ENCODE measurements at places on chromosomes 12 and 14.

DNA sequence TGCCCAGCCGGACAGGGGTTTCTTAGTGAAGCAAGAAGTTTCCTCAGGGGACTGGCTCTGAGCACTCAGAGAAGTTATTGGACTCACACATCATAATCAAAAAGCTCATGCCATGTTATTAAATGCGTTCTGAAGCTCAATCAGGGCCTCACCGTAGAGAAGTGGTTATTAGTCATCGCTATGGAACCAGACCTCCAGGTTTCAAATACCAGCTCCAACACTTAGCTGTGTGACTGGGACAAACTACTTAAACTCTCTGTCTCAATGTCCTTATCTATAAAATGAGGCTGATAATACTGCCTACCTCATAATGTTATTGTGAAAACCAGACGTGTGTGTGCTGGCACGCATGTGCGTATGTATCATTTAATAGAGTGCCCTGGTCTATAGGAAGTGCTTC lies 7.3 kb downstream of the STAT6 start:
- DNase-seq: no peak

- DNase-seq: no peak
Observed at GRCh38 chr14:70020352-70021170, 141.3 kb downstream of the SMOC1 start.

DNA sequence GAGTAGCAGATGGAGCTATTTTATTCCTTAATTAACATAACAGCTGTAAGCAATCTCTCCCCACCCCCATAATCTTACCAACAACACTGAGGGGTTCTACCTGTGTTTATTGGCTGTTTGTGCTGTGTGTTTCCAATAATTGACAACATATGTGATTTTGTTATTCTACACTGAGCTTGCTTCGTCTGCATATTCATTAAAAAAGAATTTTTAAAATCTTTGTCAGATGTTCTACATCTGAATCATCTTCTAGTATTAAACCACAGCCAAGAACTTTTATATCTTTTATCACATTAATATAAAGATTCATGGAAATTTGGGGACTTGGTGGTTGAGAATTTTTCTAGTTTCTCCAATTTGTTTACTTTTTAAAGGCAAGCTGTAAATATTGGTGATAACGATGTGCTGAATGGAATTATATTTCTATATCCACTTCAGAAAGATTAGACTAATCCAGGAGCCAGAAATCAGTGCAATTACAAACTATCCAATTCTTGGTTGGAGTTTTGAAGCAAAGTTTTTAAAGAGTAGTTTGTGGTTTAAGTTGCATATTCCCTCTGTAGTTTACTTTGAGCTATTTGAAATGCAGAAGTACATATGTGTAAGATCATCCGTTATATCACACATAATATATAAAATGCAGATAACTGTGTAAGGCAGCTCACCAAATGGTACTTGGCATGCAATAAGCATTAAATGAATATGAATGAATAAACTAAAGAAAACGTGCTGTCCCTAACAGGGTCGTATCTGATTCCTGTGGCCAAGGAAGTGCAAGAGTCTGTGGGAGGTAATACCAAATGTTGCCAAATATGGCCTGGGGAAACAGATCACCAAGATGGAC lies 206.9 kb downstream of the PELI2 start:
- no peak for DNase-seq

GRCh38 chr12:129215556-129215955 lies 362.3 kb downstream of the GLT1D1 start:
- DNase-seq: no peak

DNA sequence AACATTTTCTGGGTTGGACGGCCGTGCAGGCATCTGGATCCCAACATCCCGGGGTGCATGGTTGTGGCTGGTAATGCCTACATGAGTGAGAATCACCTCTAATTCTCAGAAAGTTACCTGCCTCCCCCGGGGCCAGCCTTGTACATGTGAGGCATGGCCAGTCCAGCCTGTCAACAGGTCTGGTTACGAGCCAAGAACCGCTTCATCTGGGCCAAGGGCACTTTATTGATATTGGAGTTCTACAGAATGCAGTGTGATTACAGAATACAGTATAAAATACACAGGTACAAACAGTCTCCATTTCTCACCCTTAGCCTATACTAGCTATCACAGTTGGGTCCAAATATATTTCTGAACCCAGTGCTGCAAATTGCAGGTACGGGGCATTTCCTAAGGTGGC lies 84.9 kb upstream of the EVL start:
- DNase-seq: no peak

DNA sequence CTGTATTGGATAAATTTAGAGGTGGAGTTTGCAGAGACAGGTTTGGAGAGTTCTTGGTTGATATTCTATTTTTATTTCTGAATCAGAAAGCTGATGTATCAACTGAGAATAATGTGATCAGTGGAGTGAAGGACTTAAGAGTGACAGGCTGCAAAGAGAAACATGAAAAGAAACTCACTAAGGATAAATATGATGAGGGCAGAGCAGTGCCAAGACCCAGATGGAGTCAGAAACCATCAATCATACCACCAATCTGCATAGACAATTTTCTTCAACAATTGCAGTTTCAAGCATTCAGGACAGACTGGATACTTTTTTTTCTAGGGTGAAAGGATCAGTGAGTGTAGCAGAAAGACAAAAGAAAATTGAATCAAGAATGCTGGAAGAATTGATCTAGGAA lies 226.7 kb upstream of the NAV3 start:
- no peak for DNase-seq

DNA sequence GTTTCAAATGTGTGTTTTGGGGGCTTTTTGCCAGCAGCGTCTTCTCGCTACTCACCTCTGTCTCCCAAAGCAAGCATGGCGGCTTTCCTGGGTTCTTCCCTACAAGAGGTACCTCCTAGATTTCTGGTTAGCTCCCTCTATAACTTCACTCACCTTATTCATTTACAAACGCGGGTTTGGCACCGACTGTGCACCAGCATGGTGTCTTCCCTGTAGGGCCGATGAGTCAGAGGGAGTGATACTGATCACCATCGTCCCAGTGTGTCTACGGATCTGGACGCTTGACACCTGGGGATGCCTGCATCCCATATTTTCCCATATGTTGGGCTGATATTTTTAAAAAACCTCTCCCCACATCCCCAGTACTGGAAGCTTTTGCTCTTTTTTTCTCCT lies 8.0 kb upstream of the SERPINA12 start:
- no peak for DNase-seq

GRCh38 chr14:50813544-50813863 lies 17.5 kb downstream of the NIN start:
- DNase-seq: no peak

- DNase-seq: no peak
Observed at GRCh38 chr12:83067981-83068380, 381.3 kb downstream of the TMTC2 start.
